A375 (cell line): ENCODE measurements at places on chromosomes 13 and 19. TPM values are rescaled to one million over a fixed set of nuclear protein-coding genes. Genes with fewer than 3 reads are reported as not detected.

IGFL3 gene
- not detected in 2 replicates for total RNA-seq

ZNF540 gene
- total RNA-seq, result 0.15 and 2.0 TPM in 2 replicates

TRPC4 gene
- 4.0 and 6.5 TPM in 2 replicates for total RNA-seq

KLHL26 gene
- 7.0 TPM in 2 replicates for total RNA-seq
